ENCODE measurements at places on chromosomes 7 and 10.

GRCh38 chr7:45713669-45714520 lies 139.7 kb downstream of the ADCY1 start:
- DNase-seq, result no peak

- DNase-seq, result no peak
Observed at GRCh38 chr7:106347229-106347833, 62.5 kb upstream of the NAMPT start.

DNA sequence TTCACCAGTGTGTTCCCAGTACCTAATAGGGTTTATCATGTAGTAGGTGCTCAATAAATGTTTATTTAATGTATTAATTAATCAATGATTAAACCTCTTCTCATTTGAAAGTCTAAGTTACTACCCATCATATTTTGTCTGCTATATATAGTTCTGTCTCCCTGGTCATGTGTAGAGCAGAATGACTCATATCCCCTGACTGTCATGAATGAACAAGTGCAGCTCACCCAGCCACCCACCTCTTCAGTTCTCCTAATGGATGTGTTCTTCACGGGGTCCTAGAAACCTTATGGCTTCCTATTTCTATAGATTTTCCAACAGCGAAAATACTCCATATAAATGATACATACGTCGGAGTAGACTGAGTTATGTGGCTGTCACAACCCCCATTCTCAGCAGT lies 64.5 kb downstream of the HIF1AN start:
- DNase-seq, result no peak

DNA sequence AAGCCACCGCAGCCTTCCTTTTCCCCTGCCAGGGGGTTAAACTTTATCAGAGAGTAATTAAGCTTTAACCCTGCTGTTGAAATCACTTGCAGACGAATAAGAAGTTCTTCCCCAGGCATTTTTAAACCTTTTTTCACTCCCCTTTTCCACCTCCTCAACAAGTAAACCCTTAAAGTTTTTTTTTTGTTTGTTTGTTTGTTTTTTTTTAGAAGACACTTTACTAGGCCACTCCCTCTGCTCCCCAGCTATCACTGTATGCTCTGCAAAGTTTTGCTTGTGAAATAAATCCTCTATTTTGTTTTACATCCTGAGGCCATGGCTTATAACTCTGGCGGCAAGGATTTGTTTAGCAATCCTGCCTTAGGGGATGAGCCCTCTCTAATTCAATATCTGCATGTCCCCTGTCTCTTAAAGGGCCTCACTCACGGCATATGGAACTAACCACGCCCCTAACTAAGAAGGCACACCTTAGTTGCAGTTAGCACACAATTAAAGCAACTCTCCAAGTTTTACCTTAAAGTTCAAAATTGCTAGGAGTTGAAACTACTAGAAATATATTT lies 1354.7 kb upstream of the LRRTM3 start:
- no peak for DNase-seq

DNA sequence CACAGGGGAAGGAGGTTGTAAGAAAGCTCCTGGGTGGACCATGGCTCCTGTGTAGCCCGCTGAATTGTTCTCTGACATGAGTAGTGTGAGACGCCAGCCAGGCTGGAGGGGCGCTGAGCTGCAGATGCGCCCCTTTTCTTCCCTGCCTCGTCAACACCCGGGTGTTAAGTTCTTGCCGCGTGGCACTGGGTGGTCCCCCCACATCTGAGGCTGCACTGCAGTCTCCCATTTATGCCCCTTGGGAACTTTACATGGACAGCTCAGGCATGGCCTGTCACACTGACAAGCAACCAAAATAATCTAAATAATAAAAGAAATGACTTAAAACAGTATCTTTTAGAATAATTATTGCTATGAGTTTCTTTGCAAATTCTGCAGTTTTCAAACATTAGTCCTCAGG lies 34.6 kb upstream of the HSPA12A start:
- no peak for DNase-seq

GRCh38 chr10:5478694-5479305 lies 20.6 kb downstream of the CALML5 start:
- DNase-seq, result no peak

DNA sequence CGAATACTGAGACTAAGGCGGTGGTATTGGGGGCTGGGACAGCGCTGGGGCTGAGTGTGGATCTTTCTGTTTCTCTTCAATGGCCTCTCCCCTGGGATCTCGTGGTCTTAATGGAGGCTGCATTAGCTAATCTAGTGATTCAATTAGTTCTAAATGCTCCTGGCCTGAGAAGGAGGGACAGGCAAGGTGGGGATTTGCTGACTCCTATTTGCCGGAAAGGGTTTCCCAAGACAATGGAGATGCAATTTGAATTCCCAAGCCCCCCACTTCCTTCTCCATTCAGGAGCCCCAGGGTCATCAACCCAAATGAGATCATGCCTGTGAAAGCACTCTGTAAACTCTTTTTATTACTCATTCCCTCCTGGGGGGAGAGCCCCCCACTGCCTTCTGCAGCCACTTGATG lies 111.7 kb upstream of the PLXNA4 start:
- no peak for DNase-seq

GRCh38 chr10:775245-776075 lies 86.0 kb upstream of the DIP2C start:
- DNase-seq, result no peak

DNA sequence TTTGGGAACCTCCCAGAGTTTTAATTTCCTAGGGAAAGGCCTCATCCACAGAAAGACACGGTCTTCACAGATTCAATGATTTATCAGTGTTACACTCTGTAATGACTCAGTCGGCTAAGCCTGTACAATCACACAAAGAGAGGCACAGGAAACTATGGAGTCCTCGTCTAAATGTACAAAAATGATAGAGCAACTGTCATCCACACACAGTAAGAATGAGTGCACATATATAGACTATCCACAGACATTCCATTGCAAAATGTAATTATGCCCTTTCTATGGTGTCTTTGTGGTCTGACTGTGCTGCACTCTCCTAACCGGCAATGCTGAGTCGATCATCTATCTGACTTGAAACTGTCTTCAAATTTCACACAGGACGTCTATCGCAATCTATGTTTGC lies 3.5 kb upstream of the NAMPT start:
- no peak for DNase-seq

DNA sequence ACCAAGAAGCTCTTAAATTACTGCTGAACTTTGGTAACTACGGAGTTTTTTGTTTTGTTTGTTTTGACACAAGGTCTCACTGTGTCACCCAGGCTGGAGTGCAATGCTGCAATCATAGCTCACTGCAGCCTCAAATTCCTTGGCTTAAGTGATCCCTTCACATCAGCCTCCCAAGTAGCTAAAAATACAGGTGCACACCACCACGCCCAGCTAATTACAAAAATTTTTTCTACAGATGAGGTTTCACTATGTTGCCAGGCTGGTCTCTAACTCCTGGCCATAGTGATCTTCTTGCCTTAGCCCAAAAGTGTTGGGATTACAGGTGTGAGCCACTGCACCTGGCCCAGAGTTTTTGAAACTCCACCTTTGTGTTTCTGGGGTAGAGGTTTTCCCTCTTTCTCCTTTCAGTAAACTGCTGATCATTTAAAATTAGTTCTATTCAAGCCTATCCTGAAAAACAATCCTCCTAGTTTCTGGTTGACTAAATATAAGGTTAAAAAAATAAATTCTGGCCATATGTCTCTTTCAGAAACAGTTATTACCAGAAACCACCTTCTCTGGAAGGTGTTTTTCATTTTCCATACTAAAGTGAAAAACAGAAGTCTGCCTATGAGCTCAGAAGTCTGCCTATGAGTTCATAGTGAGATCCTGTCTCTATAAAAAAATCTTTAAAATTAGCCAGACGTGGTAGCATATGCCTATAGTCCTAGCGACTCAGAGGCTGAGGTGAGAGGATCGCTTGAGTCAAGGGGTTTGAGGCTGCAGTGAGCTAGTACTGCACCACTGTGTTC lies 63.9 kb downstream of the VOPP1 start:
- no peak for DNase-seq

DNA sequence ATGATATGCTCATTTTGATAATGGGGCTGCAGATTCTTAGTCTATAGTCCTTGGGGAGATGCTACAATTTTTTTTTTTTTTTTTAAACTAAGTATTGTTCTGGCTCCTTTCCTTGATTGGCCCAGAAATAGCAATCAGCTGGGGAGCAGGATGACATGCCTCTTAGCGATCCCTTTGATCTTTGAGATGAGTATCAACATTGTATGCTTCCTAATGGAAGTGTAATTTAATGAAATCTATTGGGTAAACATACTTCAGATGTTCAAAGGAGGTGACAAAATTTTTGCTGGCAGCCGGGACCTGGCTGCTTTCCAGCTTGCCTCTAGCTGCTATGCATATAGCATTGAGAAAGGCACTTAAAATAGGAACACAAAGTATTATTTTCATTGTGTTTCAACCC lies 43.5 kb downstream of the VTI1A start:
- no peak for DNase-seq

- DNase-seq, result no peak
Observed at GRCh38 chr7:1425292-1426136, 33.8 kb downstream of the MICALL2 start.

- no peak for DNase-seq
Observed at GRCh38 chr10:88499569-88500470, 83.3 kb downstream of the RNLS start.

- no peak for DNase-seq
Observed at GRCh38 chr10:89332123-89332633, 4.4 kb downstream of the IFIT3 start.

GRCh38 chr10:89242840-89243568 lies 8.6 kb downstream of the LIPA start:
- DNase-seq, result no peak

DNA sequence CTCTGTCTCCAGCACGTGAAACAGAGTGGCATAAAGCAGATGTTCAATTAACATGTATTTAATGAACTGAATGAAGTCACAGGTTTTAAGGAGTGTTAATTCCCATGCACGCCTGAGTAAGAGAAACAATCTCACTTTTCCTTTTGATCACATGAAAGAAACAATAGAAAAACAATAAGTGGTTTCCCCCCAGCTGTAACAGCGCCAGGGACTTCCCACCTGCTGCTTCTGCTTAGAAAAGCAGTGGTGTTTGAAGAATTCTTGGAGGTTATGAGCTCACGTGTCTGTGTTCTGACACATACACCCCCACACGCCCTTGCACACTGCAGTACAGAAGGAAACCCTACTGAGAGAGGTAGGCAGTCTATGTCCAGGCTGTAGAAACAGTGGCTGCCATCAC lies 51.3 kb upstream of the FRMD4A start:
- DNase-seq, result no peak

DNA sequence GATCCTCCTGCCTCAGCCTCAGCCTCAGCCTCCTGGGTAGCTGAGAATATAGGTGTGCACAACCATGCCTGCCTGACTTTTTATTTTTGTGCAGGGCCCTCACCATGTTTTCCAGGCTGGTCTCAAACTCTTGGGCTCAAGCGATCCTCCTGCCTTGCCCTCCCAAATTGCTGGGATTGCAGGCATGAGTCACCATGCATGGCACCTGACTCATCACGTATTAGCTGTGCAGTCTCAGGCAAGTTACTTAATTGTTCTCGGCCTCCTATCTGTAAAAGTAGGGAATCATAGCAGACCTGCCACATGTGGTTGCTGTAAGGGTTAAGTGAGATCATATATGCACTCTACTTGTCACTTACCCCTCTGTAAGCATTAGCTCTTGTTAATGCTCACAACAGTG lies 117.2 kb downstream of the ANLN start:
- no peak for DNase-seq

GRCh38 chr7:371119-371778 lies 81.3 kb downstream of the FOXL3 start:
- DNase-seq, result no peak

- no peak for DNase-seq
Observed at GRCh38 chr10:79048639-79049550, 19.9 kb upstream of the ZMIZ1 start.

GRCh38 chr10:17675638-17676037 lies 31.7 kb downstream of the STAM start:
- DNase-seq, result no peak

Measured in GM12892 (cell line).